ENCODE measurements at places on chromosomes 5 and 9.

DNA sequence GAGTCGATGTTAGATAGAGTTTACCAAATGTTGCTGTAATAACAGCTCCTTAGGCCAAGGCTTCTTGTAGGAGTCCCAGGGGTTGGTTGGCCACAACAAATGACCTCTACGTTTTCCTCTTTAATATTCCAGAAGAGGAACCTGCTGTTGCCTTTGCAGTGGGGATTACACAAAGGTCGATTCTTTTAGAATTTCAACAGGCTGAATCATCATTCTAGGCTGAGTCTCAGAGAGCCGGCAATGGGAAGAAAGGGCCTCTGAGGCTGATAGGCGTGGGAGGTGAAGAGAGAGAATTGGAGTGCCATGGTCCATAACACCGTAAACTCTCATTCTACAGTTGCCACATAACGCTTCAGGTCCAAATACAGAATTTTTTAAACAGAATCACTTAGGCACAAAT, 405.9 kb upstream of the DAP start:
- no peak for DNase-seq

DNA sequence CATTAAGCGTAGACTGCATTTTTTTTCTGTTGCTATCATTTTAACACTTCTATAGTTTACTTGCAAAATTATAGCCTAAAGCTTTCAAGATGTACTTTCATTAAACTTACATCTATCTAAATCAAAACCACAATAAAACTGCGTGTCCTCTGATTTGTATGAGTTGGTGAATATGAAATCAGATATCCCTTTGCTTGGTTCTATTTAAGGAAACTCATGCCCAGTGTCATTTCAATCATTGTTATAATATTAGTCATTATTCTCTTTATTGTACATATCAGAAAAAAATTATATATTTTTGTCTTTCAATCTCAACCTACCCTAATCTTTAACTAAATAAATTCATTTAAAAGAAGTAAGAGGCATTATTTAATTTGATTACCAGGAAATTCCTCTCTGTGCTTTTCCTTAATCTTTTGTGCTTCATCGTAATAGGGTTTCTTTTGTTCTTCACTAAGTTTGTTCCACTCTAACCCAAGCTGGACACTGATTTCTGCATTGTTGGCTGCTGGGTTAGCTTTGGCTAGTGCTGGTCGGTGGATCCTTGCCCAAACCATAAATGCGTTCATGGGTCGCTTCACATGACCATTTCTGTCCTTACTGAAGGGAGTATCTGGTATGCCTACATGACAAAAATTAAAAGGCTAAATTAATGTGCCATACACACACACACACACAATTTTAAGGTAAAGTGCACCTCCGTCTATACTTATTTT, 3.8 kb downstream of the SOX30 start:
- DNase-seq = no peak

DNA sequence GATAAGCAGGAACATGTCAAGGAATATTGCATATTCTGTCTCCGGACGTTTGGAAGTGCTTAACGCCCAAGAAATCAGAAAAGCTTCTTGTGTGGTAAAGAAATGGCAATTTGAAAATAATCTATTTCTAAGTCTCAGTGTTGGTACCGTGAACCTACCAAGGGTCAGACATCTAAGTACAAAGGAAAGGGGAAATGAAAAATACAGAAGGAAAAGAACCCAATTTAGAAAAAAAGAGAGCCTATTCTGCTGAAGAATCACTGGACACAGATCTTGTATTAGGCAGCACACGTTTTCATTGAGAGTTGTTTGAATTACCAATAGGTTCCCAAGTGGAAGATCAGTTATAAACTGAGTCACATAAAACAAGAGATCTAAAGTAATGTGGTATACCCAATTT, 46.9 kb upstream of the CEP78 start:
- no peak for DNase-seq

DNA sequence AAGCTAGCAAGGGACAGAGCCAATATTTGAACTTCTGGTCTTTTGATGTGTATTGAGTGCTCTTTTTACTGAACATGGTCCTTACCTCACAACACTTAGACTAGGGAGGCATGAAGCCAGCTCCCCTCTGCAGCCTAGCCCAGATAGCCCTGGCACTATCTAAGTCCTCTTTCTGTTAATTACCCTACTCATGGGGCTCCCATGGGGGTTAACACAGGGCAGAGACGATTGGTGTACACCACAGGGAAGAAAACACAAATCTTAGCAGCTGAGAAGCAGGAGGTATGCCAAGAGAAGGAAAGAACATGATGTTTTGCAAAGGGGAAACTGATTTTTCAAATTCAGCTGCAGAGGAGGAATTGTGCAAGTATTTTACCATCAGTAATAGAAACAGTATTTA, 383.8 kb downstream of the TMEM232 start:
- DNase-seq = no peak

DNA sequence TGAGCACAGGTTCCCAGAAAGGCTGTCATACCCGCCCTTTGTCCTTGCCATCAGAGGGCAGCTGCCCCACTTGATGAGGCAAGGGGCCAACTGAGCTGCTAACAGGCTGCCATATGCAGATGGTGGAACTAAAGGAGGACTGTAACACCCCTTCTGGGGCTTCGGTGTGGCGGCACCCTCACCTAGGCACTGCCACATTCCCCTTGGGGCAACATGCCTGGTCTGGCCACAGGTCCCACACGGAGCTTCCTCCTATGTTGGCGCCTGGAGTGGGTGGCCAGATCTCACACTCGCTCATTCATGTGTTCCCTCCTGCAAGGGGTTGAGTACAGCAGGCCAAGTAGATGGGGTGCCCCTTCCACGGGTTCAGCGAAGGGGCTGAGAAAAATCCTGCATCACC, 777.4 kb upstream of the CHD1 start:
- no peak for DNase-seq

DNA sequence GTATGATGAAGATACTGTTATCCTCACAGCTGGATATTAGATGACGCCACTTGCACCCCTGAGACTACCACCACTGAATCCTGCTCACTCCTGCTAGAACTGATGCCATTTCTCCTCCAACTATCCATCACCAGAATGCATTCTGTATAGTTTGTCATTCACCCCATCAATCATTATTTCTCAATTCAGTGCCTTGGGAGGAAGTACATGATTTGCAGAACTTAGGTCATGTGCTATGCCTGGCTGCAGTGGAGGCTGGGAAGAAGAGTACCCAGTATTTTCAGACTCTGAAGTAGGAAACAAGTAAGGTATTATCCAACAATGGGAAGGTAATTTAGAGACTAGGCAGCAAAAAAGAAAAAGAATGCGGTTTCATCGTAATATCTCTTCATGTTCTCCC, 26.2 kb upstream of the HSD17B4 start:
- no peak for DNase-seq

DNA sequence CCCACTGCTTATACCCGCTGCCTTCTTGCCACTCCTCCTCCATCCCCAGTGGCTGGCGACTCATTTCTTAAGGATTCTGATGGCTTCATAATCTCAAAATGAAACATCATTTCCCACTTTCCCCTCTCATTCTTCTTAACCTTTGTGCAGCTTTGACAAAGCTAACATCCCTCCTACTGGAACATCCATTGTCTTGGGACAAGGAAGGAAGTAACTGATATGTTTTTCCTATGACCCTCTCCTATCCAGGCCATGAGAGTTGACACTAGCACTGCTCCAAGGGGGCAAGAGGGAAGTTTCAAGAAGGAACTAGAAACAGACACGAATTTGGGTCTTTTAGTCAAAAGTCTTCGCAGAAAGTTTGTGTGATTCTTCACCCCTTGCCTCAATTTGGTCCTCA, 71.7 kb upstream of the SNX2 start:
- DNase-seq = no peak
